ENCODE measurements at places on chromosomes 3 and 15.
A peak's percentile ranks its signal among the peaks of the same experiment; 100 is the strongest.

DNA sequence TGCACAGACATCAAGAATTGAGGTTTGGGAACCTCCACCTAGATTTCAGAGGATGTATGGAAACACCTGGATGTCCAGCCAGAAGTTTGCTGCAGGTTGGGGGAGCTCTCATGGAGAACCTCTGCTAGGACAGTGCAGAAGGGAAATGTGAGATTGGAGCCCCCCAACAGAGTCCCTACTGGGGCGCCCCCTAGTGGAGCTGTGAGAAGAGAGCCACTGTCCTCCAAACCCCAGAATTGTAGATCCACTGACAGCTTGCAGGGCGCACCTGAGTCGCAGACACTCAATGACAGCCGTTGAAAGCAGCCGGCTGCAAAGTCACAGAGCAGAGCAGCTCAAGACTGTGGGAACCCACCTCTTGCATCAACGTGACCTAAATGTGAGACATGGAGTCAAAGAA lies 34.6 kb upstream of the EPHA6 start:
- DNase-seq, result no peak

GRCh38 chr15:90895571-90896117 lies 7.5 kb upstream of the MAN2A2 start:
- DNase-seq, result no peak

DNA sequence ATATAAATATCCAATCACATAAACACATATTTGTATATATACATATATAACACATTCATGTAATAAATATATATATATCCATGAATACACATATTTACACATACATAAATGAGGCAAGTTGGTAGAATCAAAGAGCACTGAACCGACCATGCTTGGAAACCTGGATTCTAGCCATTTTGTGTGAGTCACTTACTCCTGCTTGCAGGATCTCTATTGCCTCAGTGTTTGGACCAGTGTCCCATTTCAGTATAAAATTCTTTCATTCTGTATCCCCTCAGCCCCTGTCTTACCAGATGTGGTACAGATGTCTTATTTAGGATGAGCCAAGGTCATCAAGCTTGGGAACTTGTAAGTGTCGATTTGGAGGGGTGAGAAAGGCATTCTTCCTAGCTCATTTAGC lies 391.4 kb upstream of the FRG2C start:
- DNase-seq, result no peak

- DNase-seq, result no peak
These were observed 1.7 kb downstream of the THSD4 start for GRCh38 chr15:71116942-71117341.

GRCh38 chr15:81098861-81099651 lies 35.0 kb upstream of the CFAP161 start:
- DNase-seq, result no peak

- DNase-seq, result no peak
These were observed 172.1 kb upstream of the COL8A1 start for GRCh38 chr3:99466331-99466730.

- DNase-seq, result no peak
These were observed 553.1 kb upstream of the BCHE start for GRCh38 chr3:166390303-166390702.

- DNase-seq, result no peak
These were observed 32.2 kb downstream of the SLC6A6 start for GRCh38 chr3:14434498-14435151.

DNA sequence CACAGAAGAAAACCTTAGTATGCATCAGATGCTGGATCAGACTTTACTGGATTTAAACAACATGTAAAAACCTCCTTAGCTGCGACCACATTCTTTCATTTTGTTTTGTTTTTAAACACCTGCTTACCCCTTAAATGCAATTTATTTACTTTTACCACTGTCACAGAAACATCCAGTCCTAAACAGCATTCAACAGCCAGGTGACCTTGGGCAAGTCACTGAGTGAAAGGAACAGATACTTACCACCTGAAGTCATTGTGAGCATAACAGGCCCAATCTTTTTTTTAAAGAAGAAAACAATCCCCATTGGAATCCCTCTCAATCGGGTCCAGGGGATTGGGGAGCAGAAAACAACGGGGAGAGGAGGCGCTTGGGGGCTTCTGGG lies 390 bp downstream of the STARD5 start:
- DNase-seq, result no peak

DNA sequence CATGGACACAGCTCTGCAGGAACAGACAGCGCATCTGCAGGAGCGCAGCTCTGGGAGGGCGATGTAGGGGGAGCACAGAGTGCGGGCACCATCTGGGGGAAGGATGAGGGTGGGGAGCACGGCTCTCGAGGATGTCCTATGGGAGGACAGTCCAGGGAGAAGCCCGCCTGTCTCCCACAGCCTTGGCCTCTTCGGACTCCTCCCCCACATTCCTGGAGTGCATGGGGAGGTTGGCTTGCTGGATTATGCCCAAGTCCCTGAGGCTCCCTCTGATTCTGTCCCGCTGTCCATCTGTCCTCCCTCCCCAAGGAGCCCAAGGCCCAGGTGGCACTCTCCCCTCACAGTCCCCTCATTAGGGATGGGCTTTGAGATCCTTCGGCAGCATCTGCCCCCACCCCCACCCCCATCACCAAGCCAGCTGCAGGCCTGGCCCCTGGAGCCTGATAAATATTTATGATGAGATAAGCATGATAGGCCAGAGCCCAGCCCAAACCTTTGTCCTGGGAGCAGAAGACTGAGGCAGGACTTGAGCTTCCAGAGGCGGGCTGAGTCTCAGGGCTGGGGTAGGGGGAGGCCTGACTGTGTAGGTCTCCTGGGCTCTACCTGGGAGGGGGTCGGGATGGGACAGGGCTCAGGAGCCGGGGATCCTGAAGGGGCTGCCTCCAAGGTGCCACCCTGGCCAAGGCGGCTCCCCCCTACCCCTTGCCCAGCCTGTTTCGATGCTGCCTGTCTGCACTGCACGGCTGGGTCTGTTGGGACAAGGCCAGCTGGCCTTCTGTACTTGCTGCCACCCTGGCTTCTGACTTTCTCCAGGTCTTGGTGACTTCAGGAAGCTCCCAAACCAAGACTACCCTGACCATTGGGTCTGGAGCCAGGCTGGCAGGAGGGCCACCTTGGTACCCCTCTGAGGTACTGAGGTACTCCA lies 28.6 kb upstream of the SEMA3F start:
- DNase-seq, result no peak

GRCh38 chr15:69679623-69680228 lies 227.1 kb downstream of the RPLP1 start:
- no peak for DNase-seq

DNA sequence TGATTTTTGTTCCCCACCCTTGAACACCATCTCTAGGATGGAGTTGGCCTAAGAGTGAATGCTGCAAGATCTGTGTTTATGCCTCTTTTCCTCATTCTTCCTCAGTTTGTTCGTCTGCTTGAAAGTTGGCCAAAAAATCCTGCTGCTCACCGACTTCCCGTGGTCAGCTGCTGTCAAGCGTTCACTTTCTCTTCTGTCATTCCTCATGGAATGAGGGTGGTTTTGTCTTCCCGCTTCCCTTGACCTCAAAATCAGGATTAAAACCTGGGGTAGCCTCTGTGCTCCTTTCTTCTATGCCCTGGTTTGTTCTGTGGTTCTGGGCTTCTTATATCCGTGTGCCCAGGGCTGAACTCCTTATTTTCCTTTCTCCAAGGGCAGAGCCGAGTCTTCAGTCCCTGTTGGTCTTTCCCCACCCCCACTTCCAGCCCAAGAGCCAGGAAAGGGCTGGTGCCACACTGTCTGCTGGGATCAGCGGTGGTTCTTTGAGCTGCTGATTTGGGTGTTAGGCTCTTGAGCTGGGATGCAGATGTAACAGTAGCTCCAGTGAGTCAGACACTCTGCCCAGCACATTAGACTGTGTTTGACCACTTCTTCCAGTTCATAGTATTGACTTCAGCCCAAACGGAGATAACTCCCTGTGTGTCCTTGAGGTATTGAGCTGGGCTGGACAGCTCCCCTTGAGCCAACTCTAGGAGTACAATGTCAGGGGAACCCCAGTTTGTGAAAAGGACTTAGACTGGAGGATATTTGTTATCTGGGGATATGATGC lies 2.3 kb downstream of the SERF2 start:
- no peak for DNase-seq

DNA sequence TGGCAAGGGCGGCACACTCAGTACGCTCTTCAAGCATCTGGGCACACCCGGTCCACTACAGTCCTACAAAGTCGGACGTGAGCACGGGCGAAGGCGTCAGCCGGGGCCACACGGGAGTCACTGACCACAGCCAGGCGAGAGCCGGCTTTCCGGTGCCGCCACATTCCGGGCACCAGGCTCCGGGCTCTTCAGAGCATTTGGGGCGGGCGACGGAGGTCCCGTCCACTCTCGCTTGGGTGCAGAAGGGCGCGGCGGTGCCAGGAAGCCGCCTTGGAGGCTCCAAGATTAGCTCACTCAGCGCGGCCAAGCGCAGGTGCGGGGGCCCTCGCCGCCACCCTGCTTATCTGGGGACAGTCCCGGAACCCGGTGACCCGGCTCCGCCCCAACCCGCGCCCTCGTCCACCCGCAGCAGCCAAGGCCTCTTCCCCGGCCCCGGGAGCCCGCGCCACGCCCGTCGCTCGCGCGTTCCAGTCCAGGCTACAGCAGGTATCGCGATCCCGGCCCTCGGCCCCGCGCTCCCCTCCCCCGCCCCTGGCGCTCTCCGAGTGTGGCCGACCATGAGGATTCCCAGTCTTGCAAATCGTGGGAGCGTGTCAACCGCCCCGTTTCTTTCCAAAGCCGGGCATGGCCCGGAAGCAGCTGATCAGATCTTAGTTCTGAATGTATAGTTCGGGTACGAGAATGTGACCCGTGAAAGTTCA lies at the start of gene ADPRH:
TSS of gene ADPRH (plus strand) at position 127 of the 701 bp plus-strand sequence. CDS start 2,678 bp downstream, outside the sequence.
- DNase-seq, result peak; percentile 17
